CD4-positive, alpha-beta T cell (primary cell): ENCODE measurements at places on chromosomes 1 and 21.

- DNase-seq: no peak
Observed at GRCh38 chr1:183143576-183144315, 42.3 kb upstream of the LAMC2 start.

GRCh38 chr1:7954683-7955082, 6.8 kb upstream of the PARK7 start:
- DNase-seq: no peak

DNA sequence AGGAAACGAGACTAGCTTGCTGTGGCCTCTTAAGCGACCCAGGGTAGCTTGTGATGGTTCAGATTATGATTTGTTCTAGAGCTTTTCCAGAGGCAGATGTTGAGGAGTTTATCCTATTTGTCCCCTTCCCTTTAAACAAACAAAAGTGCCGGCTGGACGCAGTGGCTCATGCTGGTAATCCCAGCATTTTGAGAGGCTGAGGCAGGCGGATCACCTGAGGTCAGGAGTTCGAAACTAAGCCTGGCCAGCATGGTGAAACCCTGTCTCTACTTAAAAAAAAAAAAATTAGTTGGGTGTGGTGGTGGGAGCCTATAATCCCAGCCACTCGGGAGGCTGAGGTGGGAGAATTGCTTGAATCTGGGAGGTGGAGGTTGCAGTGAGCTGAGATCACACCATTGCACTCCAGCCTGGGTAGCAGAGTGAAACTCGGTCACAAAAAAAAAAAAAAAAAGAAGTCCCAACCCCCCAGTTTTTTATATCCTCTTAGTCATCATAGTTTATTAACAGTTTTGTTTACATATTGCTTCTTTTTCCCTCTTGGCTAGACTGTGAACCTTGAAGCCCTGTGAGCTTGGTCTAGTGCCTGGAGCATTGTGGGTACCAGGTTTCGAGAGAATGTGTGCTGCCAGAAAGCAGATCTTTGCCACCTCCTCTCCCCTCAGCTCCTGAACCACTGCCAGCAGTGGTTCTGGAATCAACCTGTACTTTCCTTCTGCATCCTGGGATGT, 29.8 kb downstream of the MAPKAPK2 start:
- no peak for DNase-seq

DNA sequence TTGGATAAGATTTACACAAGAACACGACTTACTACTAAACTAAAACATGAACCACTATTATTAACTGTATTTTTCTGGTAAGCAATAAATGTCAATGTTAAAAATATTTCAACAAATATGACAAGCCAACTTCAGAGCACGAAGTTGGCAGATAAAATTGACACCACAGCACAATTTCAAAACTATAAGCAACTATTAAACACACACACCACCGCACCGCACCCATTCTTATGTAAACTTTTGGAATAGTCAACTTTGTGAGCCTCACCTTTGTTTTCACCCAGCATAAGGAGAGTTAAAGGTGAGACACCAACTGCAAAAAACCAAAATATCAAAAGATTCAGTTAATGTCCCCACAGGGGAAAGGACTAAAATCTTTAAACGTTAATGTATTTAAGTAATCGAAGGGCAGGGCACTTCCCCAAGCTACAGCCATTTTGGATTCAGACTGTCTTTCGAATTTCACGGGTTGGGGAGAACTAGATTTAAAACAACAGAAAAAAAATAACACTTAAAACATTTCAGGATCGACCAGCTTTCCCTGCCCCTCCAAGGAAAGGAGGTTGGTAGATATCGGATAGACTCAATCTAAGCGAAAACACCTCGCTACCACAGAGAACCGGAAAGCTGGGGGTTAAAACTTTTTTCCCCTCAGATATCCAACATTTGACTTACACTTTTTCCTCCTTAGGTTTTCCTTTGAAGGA, 872 bp downstream of the GPBP1L1 start:
- DNase-seq: no peak

DNA sequence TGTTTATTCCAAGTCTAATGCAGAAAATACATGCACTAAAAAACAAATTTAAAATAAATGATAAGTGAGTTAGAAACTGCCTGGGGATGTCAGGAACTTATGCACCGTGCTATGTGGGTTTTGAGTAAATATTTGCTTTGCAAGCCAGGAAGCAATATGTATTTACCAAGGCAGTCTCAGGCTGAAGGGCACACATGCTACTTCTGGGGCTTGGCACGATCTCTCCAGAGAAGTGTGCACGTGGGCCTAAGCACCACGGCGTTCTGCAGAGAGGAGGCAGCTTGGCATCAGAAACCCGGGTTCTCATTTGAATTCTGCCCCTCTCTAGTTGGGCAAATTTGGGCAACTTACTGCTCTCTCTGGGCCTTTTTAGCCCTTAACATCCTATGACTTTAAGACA, 72.6 kb upstream of the ROR1 start:
- no peak for DNase-seq

DNA sequence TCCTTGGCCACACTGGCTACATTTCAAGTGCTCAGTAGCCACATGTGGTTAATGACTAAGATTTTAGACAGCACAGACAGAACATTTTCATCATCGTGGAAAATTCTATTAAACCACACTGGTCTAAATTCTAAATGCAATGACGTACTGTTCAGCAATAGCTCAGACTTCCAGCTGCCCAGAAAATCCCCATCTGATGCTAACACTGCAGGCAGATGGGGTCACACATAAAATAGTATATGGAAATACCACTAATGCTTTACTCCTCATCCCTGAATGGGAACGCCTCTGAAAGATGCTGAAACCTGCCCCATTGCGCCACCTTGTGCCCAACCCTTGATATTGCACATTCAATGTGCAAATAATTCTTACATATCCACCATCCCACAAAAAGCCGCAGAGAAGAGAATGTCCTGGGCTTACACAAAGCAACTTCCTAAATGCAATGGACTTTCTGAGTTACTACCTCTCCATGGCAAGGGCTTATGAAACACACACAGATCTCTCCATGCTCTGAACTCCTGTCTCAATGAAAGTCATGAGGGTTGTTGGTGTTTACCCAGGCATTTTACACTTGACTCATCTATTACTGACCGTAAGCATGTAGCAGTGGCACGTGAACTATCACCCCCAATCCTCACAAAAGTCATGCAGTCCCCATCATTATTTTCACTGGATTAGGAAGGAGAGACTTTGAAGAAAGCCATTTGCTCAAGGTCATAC, 20.3 kb upstream of the SLC5A9 start:
- DNase-seq: peak; percentile 60

DNA sequence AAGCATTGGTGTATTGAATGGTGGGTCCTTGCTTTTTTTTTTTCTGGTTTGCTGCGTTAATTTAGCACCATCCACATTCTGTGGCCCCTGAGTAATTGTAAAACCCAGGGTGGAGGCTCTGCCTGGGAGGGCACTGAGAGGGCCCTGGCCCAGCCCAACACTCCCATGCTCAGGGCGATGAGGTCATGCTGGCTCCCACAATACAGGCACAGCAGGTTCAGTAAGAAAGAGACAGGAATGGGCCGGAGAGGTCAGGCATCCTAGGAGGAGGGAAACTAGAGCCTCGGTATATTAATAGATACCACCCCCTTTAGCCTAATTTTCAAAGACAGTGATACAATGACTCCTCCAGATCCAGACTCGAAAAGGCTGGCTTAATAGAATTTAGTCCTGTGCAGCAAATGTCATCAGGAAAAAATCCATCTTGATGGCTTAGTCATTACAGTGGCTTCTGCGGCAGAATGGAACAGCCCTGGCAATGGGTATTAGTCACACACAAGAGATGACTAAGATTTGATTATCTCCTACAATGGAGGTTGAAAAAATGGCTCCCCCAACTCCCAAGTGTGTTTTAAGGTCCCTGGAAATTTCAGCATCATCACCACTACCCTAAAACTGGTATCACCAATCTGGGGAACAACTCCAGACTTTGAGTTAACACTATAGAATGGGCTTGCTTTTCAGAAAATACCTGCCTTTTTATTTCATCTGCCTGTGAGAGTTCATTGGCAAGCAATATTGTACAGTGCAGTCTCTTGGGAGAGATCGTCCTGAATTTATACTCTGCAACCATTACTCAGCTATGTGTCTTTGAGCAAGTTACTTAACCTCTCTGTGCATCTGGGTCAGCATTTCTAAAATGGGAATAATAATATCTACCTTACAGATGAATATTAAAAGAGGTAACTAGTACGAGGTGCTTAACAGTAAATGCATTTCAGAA, 43.9 kb upstream of the LYST start:
- no peak for DNase-seq

GRCh38 chr1:231395076-231395997, 26.8 kb downstream of the EGLN1 start:
- no peak for DNase-seq
